Activated CD4-positive, CD25-positive, alpha-beta regulatory T cell treated with anti-CD3 and anti-CD28 coated beads, Interleukin-2, amount 50 U/mL, for 24 hours (primary cell): ENCODE measurements at places on chromosomes 5 and 9.
A peak's percentile ranks its signal among the peaks of the same experiment; 100 is the strongest.

- ATAC-seq, result no peak
Measured at GRCh38 chr9:89051421-89052025, 60.3 kb downstream of the S1PR3 start.

GRCh38 chr5:58012102-58012501 is 447.8 kb downstream of the PLK2 start:
- no peak for ATAC-seq

- ATAC-seq, result no peak
Measured at GRCh38 chr5:147519380-147519779, 9.5 kb upstream of the DPYSL3 start.

- ATAC-seq, result peak; percentile 74
Measured at GRCh38 chr5:157189223-157189622, 8.6 kb downstream of the ITK start.

DNA sequence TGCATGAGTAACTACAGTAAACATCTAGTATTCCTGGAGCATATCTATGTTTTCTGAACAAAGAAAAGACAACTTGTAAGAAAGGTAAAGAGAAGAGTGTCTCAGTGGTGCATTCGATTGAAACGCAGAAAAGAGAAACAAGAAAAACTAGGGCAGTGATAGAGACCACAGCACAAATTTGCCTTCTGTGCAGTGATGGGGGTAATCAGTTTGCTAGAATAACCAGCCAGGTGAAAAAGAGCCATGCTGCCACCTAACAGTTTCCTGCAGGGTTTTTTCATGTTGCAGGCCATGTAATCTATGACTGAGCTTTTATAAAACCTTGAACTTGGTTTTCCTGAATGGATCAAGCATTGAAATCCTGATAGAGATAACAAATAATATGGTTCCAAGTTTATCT is 198.4 kb upstream of the MEF2C start:
- ATAC-seq, result no peak

DNA sequence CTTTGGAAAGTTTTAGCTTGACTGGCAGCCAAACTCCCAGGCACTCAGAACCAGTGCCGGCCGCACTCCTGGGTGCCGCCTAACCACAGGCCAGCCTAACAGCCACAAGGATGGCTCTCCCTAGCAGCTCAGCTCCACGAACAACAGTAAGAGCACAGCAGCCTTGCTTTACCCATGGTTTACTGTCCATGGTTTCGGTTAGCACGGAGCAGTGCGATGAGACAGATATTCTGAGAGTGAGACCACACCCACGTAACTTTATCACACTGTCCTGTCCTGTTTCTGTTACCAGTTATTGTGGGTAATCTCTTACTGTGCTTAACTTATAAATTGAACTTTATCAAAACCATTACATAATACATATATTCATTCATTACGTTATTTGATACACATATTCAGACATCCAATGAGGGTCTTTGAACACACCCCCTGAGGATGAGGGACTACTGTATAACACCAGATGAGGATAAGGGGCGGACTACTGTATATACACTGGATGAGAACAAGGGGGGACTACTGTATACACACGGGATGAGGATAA is 12.4 kb downstream of the CLPTM1L start:
- no peak for ATAC-seq

DNA sequence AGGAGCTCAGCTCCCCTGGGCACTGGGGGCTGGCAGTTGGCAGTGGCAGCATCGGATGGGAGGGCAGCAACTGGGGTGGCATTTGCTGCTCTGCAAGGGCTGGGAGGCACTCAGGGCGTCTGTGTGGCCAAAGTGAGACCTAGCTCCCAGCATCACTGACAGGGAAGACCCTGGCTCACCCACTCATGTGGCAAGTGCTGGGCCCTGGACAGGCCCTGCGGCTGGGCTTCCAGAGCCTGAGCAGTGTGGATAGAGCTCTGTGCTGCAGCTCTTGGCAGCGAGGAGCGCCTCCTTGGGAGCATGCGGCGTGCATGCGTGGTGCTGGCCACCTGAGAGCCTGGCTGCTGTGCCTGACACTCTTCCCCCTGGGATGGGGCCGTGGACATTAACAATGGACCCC is 10.2 kb downstream of the CEP72 start:
- ATAC-seq, result no peak

DNA sequence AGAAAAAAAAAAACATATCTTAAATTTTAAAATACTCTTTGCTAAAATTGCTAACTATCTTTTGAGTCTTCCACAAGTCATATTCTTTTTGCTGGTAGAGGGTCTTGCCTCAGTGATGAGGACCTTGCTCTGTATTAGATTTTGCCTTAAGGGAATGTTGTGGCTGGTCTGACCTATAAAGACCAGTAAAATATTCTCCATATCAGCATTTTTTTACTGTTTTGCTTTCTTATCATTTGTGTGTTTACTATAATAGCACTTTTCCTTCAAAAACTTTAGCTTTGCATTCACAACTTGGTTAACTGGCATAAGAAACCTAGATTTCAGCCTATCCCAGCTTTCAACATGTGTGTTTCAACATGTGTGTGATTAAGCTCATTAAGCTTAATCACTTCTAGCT is 224.7 kb upstream of the CDH18 start:
- no peak for ATAC-seq

DNA sequence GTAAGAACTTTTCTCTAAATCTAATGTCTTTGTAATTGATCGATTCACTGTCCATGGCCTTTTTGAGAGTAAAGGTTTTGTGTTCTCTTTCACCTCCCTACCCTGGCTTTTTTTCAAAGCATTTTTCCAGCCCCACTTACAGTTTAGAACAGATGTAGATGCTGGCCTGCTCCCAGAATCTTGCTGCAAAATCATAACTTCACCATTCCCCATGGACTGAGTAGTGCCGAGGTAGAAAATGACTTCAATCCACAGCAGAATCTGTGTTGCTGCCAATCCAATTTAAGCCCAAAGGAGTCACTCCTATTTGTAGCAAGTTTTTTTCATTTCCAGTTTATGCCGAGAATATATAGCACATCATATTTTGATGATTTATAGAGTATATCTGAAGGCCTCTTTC is 46.5 kb upstream of the CEMIP2 start:
- ATAC-seq, result no peak

GRCh38 chr5:175591293-175591692 is 66.6 kb upstream of the HRH2 start:
- no peak for ATAC-seq

DNA sequence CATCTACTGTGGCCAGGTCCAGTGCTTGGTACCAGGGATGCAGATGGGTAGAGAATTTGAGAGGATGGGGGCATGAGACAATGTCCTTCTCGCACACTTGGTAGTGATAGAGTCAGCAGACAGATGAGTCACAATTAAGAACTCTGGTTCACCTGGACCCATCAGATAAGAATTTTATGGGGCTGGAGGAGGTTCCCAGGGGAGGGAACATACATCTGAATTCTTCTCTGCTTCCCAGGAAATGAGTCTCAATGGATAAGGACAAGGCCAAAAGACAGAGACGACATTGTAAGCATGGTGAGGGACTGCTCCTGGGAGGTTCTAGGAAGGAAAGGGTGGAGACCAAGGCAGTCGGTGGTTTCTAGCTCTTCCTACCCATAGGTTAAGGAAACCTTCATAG is 5.3 kb downstream of the SLC4A9 start:
- no peak for ATAC-seq
